ENCODE measurements at places on chromosomes 6 and 20.

DNA sequence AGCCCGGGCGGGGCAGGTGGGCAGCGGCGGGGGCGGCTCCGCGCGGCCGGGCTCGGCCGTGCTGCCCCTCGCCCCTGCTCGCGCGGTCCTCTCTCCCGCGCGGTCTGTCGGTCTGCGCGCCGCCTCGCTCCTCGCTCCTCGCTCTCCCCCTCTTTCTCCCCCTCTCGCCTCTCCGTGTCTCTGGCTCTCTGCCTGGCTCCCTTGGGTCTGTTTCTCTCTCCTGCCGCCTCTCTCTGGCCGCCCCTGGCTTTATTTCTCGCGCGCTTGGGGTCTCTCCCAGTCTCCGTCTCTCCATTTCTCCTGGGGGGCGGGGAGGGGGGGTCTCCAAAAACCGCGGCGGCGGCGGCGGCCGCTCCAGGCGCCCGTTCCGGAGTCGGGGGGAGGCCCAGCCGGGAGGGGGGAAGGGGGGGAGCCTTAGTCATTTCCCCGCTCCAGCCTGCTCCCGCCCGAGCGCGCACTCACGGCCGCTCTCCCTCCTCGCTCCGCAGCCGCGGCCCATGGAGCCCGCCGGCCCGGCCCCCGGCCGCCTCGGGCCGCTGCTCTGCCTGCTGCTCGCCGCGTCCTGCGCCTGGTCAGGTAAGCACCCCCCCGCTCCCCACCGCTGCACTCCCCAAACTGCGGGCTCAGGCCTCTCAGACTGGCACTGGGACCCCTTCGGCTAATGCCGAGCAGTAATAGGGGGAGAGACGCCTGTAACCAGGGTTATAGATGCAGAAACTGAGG is at the start of gene SIRPA:
TSS of gene SIRPA (plus strand) at position 457 of the 723 bp plus-strand sequence. CDS start at position 498, 41 bp downstream.
- no peak for DNase-seq

- no peak for DNase-seq
Measured at GRCh38 chr20:36091561-36092397, 62.8 kb upstream of the EPB41L1 start.

DNA sequence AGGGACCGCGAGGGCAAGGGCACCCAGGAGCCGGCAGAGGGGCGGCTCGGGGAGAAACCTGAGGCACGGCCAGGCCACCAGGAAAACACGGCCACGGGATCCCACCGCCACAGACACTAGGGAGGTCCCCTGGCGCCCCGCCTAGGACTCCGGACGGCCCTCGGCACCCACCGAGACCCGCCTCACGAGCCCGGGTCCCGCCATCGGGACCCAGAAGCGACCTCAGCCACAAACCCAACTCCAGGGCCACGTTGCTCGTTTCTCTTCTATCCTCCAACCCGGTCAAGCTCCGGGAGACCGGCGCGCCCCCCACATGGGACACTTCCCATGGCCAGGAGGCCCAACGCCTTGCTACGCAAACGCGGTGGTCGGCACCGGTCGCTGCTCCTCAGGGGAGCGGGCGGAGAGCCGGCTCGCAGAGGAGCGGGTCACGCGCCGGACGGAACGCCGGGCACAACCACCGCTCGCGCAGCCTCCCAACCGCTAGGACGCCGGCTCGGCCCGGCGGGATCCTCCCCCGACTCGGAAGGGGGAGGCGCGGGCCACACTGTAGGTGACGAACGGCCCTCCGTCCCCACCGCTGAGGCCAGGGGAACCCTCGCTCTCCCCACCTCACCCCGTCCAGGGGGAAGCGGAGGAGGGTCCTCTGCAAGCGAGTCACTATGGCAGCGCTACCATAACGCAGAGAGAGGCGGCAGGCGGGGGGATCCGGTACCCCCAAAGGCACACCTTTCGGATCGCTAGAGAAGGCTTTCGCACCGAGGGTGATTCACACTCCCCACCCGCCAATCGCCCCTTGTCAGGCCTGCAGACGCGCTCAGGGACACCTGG is 1514.1 kb upstream of the DEFB115 start:
- DNase-seq: no peak

DNA sequence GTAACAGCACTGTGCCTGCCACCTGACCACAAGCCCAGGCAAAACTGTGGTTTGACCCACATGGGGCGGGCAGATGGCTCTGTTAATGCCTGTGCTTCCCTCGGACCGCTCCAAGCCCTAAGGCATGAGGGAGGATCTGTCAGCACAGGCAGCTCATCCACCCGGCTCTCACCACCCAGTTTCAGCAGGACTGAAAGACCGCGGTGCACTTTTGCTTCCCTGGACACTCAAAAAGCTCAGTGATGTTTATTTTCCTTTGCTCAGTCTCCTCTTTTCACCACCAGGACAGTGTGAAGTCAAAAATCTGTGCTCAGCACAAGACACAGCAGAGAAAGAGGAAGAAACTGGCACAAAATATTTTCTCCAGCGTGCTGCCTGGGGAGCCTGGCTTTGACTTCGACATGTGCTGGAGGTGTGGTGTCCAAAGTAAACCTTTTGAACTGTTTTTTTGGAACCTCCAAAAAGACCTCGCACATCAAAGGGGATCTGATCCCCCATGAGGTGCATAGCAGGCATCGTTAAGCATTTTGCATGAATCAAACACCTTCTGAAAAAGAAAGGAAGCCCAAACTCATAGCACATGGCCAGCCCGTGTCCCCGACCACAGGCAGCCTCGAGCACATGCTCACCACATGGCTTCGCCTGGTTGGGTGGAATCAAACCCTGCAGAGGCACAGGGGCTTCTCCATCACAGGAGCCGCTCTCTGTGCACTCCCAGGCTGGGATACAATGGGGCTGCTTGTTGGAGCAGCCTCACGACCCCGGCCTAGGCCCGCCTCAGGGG is 441.7 kb upstream of the JARID2 start:
- DNase-seq: no peak

DNA sequence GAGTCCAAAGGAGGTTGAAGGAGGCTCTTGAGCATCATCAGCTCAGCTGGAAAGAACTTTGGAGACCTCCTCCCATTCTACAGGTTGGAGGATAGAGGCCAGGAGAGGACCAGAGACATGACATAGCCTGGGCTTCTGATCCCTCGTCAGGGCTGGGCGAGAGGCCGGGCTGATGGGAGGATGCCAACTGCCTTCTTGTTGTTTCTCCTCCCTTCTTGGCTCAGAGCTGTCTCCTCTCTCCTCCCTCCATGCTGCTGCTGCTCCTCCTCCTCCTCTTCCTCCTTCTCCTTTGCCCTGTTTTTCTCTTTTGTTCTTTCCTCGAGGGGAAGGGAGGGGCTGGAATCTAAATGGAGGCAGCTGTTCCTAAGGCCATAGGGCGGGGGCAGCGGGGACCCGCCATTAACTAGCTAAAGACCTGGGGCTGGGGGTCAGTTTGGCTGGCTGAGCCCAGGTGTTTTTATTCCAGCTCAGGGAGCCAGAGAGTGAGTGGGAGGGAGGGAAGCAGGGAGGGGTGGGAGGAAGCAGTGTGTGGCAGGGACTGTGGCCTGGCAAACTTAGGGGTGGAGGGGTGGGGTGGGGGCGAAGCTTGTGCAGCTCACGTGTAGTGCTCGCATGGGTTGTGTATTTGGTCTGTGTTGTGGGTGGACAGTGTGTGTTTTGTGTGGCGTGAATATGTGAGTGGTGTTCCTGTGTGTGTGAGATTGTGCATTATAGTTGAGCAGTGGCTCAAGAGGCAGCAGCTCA is 84.8 kb downstream of the CD40 start:
- DNase-seq: no peak

DNA sequence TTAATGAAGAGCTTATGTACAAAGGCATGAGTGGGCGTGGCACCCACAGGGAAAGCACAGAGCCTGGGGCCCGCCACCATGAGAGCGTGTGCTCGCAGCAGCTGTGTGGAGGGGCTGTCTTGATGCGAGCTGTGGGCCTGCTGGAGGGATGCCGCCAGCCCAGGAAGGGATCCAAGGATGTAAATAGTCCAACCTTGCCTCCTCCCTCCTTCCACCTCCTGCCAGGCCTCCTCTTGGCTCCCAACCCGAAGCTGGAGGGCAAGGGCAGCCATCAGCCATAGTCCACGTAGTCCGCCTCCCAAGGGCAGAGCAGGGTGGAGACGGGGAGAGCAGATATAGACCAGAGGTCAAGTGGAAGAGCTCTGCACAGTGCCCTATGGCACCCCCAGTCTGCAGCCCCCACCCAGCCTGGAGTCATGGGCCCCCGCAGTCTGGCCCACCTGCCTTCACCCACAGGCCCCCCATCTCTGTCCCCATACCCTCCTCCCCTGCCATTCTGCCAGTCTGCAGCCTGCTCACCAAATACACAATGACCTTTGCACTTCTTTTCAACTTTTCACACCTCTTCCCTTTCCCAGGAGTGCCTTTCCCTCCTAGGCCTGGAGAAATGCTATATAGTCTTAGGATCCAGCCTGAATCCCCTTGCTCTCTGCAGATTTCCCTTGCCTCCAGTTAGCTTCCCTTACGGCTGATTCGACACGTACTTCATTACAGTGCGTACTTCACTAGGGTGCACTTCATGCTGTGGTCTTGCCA is 77.1 kb downstream of the SHLD1 start:
- DNase-seq: no peak

- DNase-seq: no peak
Measured at GRCh38 chr20:22062874-22063273, 357.4 kb downstream of the PAX1 start.

- no peak for DNase-seq
Measured at GRCh38 chr6:128657181-128657580, 136.8 kb upstream of the PTPRK start.

DNA sequence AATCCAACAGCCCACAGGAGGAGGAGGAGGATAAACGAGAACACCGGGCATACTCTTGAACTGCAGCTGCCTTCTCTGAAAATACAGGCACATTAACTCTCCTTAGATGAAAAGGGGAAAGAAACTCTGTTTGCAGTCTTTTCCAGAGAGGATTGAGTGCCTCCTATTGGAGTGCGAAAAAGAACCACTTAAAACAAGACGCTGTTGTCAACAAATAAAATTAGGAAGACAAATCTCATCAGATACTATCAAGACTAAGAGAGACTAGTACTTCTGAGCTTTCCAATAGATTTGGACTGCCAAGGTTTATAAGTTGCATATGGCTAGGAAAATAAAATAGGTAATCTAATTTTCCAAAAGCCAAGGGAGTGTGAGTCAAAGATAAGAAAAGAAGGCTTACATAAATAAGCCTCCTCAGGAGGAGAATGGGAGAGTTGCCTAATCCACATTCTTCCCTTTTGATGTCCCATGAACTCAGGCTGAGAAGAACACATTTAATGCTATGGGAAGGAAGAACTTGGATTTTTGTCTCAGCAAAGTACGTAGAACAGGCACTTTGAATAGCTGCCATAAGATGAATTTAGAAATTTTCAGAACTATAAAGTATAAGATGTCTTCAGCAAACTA is 154.7 kb downstream of the ARHGAP18 start:
- no peak for DNase-seq

GRCh38 chr6:41637194-41638001 is 870 bp upstream of the MDFI start:
- DNase-seq: no peak

GRCh38 chr6:82484001-82484400 is 120.4 kb downstream of the TPBG start:
- DNase-seq: no peak

GRCh38 chr6:38567436-38567835 is 72.3 kb downstream of the BTBD9 start:
- no peak for DNase-seq
